ENCODE measurements at places on chromosomes 12 and 14.

- no peaks in the 10 kb centered on the region for H3K27me3 ChIP-seq
- H3K4me1 ChIP-seq: no peaks in the 10 kb centered on the region
- no peaks in the 10 kb centered on the region for H3K36me3 ChIP-seq
- no peak overlapping the region for H3K27ac ChIP-seq
- no peak for DNase-seq
Measured at GRCh38 chr14:43169722-43170121, 1337.4 kb downstream of the FSCB start.

GRCh38 chr12:75481013-75481705 lies 604 bp downstream of the GLIPR1 start:
- H3K36me3 ChIP-seq: no peaks in the 10 kb centered on the region
- H3K4me1 ChIP-seq: peaks cover 10% of the 10 kb centered on the region
- DNase-seq: no peak
- H3K27ac ChIP-seq: no peak overlapping the region

DNA sequence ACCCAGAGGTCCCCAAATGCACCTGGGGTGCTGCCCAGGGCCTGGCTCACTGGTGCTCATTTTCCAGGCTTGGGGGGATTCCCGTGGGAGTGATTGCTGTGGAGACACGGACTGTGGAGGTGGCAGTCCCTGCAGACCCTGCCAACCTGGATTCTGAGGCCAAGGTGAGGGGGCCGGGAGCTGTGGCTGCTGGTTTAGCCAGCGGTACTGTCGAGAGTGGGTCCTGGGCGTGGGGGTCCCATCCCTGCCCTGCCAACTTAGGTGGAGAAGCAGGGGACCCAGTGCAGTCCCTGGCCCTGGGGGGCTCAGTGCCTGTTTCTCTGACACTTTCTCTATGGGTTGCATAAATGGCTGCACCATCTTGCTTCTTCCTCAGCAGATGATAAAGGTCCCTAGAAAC lies 50.9 kb downstream of the FOXN4 start:
- no peak overlapping the region for H3K27ac ChIP-seq
- DNase-seq: no peak
- H3K4me1 ChIP-seq: no peaks in the 10 kb centered on the region
- H3K4me3 ChIP-seq: no peak overlapping the region

DNA sequence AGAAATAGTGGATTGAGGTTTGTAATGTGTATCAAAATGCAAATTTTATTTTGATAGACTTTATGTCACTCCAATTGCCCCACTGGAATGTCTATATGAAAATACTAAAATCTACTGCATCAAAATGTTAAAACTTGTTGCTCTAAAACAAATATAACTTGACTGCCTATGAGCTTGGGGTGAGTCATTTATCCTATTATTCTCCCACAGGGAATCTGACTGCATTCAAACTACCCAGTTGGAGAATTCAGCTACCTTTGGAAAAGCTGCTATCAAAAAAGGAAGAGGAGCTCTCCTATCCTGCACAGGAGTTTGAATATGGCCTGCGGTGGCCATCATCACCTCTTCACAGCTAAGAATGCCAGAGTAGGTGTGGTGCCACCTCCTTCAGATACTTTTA lies 173.1 kb downstream of the KLHL28 start:
- no peak overlapping the region for H3K4me3 ChIP-seq
- DNase-seq: no peak
- H3K36me3 ChIP-seq: no peaks in the 10 kb centered on the region

GRCh38 chr14:22122227-22122818 lies 448.7 kb upstream of the OR4E1 start:
- no peaks in the 10 kb centered on the region for H3K36me3 ChIP-seq
- H3K27me3 ChIP-seq: no peaks in the 10 kb centered on the region
- no peak for DNase-seq

DNA sequence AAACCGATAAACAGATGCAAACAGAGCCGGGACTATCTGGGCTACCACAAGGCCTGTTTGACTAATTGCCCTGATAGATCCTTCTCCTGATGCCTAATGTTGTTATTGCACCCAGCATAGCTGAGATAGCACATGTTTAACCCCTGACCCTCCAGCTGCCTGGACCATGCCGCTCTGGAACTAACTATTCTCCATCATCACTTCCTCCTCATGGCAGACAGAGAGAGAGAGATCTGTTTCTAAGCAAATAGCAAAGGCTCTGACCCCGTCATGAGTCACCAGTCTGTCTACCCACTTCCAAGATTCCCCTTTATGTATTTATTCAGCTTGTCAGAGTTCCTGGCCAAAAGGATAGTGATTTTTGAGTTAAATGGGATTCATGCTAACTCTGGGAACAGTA lies 58.2 kb upstream of the FLRT2 start:
- no peak for DNase-seq
- H3K4me3 ChIP-seq: no peak overlapping the region
- H3K27me3 ChIP-seq: no peaks in the 10 kb centered on the region
- H3K27ac ChIP-seq: no peak overlapping the region
- no peaks in the 10 kb centered on the region for H3K36me3 ChIP-seq

DNA sequence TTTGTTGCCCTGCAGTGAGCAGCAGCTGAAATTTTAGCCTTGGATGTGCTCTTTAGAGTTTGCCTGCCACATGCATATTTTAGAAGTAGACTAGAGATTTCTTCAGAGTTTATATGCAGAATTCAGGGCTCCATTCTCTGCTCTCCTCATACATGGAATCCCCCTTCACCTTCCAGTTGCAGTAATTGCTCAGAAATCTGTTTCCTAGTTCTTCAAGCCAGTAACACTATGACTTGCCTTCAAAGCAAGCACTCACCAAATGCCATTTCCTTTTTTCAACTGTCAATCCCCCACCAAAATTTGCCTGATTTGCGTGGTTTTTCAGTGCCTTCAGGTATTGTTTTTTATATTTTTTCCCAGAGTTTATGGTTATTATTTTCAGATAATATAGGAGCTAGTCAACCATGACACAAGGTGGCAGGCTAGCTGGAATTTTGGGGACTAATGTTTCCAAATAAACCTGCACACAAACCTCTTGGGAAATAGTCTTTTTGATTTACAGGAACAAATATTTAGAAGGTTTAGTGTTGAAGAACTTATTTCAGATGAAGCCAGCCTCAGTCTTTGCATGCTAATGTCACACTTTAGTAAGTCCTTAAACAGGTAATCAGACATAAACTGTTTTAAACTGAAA lies 79.2 kb downstream of the ASCL1 start:
- no peaks in the 10 kb centered on the region for H3K27me3 ChIP-seq
- no peaks in the 10 kb centered on the region for H3K4me1 ChIP-seq
- no peak for DNase-seq
- no peaks in the 10 kb centered on the region for H3K36me3 ChIP-seq

- H3K4me3 ChIP-seq: no peak overlapping the region
- DNase-seq: no peak
- H3K4me1 ChIP-seq: peaks cover 2% of the 10 kb centered on the region
Measured at GRCh38 chr14:61582815-61583214, 112.5 kb upstream of the HIF1A start.

DNA sequence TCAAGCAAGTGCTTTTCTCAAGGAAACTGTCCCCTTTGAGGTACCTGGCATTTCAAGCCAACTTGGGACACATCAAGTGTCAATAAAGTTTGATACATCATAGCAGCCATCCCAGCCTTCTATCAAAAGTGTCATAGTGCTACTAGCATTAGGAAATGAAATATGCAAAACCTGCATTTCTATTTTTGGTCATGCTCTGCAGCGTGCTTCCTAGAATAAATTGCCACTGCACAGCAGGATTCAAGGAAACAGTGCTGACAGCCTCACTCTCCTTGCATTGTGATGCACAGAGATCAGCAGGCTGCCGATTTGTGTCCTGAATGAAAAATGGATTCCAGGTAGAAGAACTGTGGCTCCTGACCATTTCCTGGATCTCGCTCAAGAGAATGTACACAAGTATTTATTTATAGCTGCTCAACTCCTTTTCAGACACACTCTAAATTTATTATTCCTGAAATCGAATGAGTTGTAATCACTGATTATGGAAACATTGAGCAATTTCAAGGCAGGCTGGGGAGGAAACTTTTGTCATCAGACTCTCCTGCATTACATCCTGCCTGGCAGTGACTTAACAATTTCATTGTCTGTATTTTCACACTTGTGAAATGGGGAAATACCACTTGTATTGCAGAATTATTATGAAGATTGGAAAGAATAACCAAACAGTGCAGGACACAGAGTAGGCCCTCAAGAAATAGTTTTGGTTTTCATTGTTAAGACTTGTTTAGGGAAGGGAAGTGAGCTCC lies 120.9 kb downstream of the SLC38A6 start:
- no peak for DNase-seq
- no peaks in the 10 kb centered on the region for H3K27me3 ChIP-seq
- no peak overlapping the region for H3K4me3 ChIP-seq
- peaks cover 37% of the 10 kb centered on the region for H3K4me1 ChIP-seq
- H3K36me3 ChIP-seq: no peaks in the 10 kb centered on the region

- no peaks in the 10 kb centered on the region for H3K27me3 ChIP-seq
- no peak overlapping the region for H3K4me3 ChIP-seq
- peaks cover 7% of the 10 kb centered on the region for H3K4me1 ChIP-seq
- H3K27ac ChIP-seq: no peak overlapping the region
- H3K36me3 ChIP-seq: no peaks in the 10 kb centered on the region
- no peak for DNase-seq
Measured at GRCh38 chr14:76101391-76102379, 50.0 kb upstream of the GPATCH2L start.

DNA sequence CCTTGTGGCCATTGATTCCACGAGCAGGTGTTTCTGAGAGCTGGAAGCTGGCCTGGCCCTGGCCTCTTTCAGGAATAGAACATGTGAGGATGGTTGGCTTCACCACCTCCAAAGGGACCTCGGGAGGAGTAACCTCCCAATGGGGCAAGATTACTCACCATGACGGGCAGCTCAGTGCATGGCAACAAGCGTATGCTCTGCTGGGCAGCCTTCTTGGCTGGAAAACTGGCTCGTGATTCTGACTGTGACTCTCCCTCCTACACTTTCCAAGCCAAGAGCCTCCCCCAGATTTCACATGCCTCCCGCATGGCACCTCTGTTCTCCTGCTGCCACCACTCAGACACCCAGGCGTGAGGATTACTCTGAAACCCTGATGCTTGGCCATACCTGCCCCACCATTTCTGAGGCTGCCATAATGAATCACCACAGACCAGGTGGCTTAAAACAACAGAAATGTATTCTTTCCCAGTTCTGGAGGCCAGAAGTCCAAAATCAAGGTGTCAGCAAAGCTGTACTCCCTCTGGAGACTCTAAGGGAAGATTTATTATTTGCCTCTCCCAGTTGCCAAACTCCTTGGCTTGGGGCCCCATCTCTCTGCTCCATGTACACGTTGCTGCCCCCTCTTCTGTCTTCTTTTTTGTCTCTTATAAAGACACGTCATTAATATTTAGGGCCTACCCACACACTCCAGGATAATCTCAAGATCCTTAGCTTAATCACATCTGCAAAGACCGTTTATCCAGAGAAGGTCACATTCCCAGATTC lies 215.9 kb downstream of the CHST11 start:
- no peaks in the 10 kb centered on the region for H3K27me3 ChIP-seq
- no peaks in the 10 kb centered on the region for H3K36me3 ChIP-seq
- H3K27ac ChIP-seq: no peak overlapping the region
- no peak for DNase-seq

DNA sequence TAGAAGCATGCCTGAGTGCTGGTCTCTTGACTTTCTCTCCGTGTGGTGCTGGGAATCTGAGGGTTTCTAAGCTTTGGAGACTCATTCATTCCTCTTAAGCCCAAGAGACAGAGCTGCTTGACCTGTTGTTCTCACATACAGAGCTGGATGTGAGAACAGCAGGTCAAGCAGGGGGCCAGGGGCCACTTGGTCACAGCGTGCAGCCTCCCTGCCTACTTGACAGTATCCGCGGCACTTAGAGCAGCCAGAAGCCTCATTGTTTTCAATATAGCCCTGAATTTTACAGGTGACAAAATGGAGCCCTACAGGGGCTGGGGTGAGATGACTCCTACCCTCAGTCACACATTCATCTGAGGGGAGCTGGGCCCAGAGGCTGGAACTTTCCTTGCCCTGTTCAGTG lies 88.9 kb downstream of the ESRRB start:
- H3K4me3 ChIP-seq: no peak overlapping the region
- DNase-seq: no peak
- no peak overlapping the region for H3K27ac ChIP-seq
- H3K27me3 ChIP-seq: no peaks in the 10 kb centered on the region
- no peaks in the 10 kb centered on the region for H3K4me1 ChIP-seq
- no peaks in the 10 kb centered on the region for H3K36me3 ChIP-seq

DNA sequence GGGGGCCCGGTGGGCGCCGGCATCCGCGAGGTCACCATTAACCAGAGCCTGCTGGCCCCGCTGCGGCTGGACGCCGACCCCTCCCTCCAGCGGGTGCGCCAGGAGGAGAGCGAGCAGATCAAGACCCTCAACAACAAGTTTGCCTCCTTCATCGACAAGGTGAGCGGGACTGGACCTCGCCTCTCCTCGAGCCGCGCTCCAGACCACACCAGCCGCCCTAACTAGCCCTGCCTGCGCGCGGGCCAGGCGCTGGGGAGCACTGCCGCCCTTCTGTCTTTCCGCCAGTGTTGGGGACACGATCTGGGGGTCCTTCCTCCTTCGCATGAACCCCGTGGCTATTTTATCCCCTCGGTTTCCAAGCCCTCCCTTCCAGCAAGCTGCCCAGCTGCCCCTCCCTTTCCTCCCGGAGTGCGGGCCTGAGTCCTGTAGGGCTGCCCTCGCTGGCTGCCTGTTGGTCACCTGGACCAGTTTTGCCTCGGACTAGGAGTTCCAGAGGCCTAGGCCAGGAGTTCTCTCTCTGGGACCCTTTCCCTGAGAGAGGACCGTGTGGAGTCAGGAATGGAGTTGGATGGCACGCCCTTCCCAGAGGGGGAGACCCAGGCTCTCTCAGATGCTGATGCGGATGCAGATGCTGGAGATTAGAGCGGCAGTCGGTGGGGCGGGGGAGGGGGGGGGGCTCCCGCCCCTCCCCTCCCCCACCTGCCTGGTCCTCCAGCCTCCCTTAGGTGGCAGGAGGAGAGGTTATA lies 592 bp downstream of the KRT7 start:
- H3K4me1 ChIP-seq: peaks cover 13% of the 10 kb centered on the region
- H3K36me3 ChIP-seq: no peaks in the 10 kb centered on the region
- H3K4me3 ChIP-seq: no peak overlapping the region
- no peak for DNase-seq
- no peak overlapping the region for H3K27ac ChIP-seq

DNA sequence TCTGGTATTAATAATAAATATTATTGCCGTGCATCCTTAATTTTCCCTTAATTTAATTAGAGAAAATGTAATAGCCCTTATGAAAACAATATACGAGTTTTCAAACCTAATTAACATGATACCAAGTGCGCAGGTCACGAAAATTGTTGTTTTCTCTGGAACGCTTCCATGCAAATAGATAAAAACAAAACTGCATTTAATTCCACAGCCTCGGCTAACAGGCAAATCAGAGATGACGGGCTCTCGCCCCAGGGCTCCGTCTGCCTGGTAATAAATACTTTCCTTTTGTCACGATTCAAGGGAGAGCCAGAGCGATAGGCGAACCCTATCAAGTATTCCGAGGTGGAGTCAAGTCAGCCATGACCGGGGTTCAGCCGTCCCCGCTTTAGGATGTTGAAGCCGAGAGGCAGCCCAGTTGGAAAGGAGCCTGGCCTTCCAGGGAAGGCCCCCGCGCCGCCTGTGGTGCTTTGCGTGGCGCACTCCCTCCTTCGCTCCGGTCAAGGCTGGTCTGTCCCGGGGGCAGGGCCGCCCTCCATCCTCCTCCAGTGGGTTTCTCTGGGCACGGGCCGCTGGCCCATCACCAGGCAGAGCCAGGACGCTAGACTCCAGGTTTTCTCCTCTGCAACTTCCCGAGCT lies 137.8 kb upstream of the GSC start:
- H3K4me1 ChIP-seq: peaks cover 2% of the 10 kb centered on the region
- H3K27me3 ChIP-seq: no peaks in the 10 kb centered on the region
- no peak overlapping the region for H3K27ac ChIP-seq
- no peak overlapping the region for H3K4me3 ChIP-seq
- DNase-seq: no peak

- H3K36me3 ChIP-seq: no peaks in the 10 kb centered on the region
- peaks cover 2% of the 10 kb centered on the region for H3K27me3 ChIP-seq
- no peak overlapping the region for H3K27ac ChIP-seq
- no peak for DNase-seq
- peaks cover 3% of the 10 kb centered on the region for H3K4me1 ChIP-seq
Measured at GRCh38 chr12:80708259-80708974, 983 bp downstream of the MYF6 start.
